Right renal pelvis (tissue), 4 donors: ENCODE measurements at places on chromosomes 4 and X. TPM values are rescaled to one million over a fixed set of nuclear protein-coding genes. Genes with fewer than 3 reads are reported as not detected.

DNA sequence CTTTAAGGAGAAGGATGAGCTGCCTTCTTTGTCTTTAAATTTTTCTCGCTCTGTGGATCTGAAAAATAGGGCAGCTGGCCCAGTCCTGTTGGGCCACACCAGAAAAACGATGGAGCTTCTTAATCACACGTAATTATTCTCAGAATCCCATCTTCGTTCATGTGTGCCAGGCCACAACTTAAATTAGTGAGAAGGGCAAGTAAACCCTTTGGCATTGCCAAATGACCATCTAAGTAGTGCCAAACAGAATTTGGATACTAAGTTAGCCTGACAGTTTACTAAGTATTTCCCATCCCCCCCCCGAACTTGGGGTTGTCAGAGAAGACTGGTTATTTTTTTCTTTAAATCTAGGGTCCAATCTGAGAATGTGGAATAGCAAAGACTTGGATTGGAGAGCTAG is 62.0 kb downstream of the CASP3 start:
- no peak for DNase-seq

DNA sequence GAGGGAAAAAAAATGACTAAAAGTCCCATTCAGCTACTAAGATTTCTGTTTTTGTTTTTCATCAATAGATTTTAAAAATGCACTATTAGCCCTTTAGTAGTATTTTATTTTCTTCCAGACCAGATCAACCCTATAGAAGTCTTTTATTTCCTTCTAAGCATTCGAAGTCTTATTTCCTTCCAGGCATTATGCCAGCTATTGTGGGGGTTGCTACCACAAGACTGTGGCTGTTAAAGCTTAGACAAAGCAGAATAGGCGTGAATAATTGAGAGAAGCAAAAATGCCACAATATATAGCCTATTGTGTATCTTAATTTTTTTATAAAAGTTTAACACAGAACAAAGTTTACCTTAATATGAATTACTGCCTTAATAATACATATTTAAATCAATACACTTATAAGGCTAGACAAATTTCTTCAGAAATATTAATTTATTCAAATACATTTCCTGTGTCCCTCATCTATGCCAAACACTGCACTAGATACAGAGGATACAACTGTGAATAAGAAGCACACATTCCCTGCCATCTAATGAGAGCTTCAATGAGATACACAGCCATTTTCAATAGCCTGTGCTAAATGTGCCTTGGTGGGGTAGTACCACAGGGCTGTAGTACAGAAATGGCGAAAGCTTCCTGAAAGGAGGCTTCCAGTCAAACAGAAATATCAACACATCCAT is 33.1 kb downstream of the SLC10A7 start:
- DNase-seq, result no peak

DNA sequence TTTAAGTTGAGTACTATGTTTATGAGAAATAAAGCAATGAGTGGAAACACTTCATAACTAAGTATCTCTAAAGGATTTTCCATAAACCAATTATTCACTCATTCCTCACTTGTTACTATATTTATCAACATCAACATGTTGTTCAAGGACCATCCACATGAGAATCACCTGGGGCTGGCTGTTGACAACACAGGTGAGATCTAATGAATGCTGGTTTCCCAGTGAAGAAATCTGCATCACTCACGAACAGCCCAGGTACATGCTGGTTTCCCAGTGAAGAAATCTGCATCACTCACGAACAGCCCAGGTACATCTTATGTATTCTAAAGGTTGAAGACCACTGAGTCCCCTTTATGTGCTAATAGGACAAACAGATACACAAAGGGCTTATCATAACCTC is 32.5 kb downstream of the TSPAN5 start:
- DNase-seq, result no peak

DNA sequence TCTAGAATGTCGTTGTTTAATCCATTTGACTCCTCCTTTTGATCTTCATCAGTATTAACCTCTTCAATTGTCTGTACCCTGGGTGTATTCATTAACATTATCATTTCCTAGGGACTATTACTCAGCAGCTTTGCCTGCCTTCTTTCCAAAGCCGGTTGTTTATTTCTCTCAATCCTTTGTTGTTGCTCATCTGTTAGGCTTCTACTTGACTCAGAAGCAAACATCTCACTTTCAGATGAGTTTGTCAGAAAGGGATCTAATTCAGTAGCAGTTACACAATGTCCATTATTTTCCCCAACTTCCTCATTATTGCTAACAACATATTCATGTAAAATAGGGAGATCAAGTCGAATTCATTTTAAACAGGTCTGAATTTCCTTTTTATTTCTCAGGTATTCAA is 22.1 kb upstream of the HSD17B10 start:
- DNase-seq, result no peak

GRCh38 chr4:81166458-81167160 is 48.4 kb downstream of the PRKG2 start:
- no peak for DNase-seq

Gene SNCA
- polyA plus RNA-seq, result 51.8 TPM

GRCh38 chr4:42436928-42437565 is 39.8 kb downstream of the SHISA3 start:
- DNase-seq, result no peak

- DNase-seq, result no peak
Observed at GRCh38 chrX:69309074-69309792, 144.0 kb upstream of the PJA1 start.

Gene UGT2B10
- polyA plus RNA-seq, result 0.58 TPM

- no peak for DNase-seq
Observed at GRCh38 chrX:78314561-78314960, 12.8 kb downstream of the CYSLTR1 start.

Gene TLR3
- 11.2 TPM for polyA plus RNA-seq

- DNase-seq, result no peak
Observed at GRCh38 chrX:49884290-49884862, 5.1 kb downstream of the USP27X start.

DNA sequence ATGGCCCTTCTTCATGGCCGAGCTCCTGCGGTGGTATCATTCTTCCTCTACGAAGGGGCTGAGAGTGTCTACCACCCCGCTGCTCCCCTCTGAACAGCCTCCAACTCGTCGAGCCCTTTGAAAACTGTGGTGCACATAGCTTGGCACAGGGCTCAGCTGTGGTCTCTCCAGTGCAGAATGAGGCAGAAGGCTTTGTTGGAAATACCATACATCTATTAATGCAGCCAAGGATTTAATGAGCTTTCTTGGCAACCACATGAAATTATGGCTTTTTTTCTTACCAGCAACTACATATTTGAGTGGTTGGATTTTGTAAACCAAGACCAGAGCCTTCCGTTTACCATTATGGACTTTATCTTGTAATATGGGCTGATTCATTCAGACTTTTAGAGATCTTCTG is 61.7 kb upstream of the CBR4 start:
- DNase-seq, result no peak

Gene TAB3
- 30.8 TPM for polyA plus RNA-seq

Gene DSPP
- not detected for polyA plus RNA-seq
